ENCODE measurements at places on chromosomes 6 and 20.

DNA sequence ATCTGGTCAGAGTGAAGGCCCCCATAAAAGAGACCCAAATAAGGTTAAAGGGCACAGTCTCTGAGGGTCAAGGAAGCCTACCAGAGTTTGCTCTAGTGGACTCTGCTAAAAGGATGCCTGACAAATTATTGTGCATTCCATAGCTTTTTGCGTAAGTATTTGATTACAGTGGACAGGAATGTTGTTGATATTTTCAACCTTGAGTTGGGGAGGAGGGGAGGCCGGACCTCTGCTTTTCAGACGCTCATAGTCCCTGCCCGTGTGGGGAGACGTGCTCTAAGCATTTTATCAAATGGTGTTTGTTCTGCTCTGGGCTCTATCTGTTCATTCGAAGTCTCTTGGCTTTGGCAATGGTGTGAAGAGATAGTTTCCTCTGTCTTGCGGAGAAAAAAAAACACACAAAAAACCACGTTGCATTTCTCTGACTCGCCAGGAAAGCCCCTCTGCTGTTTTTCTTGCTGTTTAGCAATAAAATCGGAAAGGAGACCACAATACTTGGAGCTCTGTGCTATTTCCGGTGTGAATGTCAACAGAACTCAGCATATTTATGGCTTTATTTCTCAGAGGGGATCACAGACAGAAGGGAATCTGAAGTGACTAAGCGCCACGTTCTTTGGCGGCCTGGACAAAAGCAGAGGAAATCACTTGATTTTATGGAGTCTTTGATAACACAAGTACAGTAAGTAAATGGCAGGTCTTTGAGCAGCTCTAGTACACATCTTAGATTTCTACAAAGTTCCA is 159.8 kb downstream of the ZFP64 start:
- no peak for DNase-seq

GRCh38 chr6:132478266-132478665 is 34.6 kb downstream of the STX7 start:
- no peak for DNase-seq

GRCh38 chr6:74248966-74249365 is 553.0 kb downstream of the CD109 start:
- no peak for DNase-seq

DNA sequence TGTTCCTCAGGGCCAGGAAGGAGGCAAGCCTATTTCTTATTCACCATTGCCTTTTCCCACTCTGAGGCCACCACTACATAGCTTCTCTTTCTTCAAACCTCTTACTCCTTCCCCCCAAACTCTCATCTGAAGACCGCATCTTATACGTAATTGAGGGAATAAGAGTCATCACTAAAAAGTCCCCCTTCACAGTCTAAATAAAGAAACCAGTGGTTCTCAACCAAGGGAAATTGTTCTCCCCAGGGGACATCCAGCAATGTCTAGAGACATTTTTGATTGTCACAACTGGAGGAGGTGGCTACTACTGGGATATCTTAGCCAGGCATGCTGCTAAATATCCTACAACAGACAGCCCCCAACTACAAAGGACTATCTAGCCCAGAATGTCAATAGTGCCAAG is 327.6 kb upstream of the CNR1 start:
- no peak for DNase-seq

DNA sequence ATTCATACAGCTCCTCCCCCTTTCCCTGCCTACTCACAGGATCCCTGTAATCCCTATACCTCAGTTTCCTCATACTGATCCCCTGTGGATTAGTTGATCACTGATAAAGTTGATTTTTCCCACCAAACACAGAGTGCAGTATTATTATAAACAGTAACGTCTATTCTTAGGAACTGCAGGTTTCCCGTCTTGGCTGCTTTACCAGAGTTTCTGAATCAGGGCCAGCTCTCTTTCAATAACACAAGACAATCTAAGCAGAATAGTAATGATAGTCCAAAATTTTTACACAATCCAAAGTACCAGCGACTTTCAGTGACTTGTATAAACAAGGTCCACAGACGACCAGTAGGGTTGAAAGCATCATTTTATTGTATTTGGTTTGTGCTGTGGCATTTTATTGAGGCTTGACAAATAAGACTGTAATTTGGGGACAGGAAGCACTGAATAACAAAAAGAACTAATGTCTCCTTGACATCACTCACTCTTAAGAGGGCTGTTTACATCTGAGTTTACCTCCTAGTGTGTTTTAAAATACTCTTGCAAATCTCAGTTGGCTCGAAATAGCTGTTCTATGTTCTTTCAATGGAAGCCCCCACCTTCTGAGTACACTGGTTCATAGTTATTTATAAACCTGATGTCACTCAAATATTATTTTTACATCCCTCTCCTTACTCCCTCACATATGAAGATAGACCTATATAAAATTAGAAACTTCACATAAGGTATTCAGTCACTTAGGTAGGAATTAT is 6.1 kb upstream of the JARID2 start:
- no peak for DNase-seq

DNA sequence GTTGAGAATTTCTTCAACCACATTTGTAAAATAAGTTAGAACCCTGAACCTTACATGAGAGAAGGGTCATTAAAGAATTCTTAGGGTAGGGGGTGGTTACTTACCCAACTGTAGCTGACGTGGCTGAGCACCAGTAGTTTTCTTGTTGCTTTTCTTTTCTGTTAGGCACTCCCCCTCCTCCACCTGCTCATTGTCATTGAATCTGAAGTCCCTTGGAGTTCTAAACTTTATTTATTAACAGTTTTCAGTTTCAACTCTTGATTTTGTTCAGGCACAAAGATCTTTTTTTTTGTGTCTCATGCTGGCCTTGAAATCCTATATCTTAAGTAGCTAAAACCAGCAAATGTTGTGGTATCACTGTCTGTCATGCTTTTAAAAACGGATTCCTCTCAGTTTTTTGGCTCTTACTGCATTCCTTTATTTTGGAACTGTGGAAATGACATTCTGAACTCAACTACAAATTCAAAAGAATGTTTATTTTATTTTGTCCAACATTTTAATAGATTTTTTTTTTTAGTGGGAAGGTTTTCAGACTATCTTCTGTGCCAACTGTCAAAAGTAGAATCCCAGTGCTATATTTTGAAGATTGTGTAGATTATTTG is 465.2 kb downstream of the PHF3 start:
- no peak for DNase-seq

GRCh38 chr6:168415098-168415992 is 25.6 kb upstream of the SMOC2 start:
- no peak for DNase-seq

DNA sequence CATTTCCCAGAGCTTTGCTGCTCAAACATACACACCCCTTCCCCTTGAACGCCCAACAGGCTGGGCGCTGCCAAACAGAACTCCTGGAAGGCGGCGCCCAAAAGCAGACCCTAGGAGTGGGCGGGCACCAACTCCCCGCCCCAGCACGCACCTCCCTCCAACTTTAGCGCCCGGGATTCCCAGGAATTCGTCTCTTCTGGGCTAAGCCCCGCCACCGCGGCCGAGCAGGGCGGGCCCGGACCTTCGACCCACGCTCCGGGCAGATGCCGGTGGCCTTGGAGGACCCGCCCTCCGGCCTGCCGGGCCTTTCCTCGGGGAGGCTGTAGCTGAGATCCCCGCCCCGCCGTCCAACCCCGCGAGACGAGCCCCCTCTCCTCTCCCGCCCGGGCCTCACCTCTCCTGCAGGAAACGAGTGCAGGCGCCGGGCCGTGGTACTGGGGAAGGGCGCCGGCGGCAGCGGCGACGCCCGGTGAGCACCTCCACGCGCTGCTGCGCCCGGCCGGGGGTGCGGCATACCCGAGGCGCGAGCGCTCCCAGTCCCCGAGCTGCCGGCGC is 659 bp downstream of the MCUR1 start:
- DNase-seq, result no peak

- DNase-seq, result no peak
Measured at GRCh38 chr6:129906515-129907077, 45.5 kb upstream of the TMEM244 start.

- DNase-seq, result no peak
Measured at GRCh38 chr6:50717734-50718457, 4.6 kb downstream of the TFAP2D start.

GRCh38 chr20:45301824-45302271 is 4.8 kb upstream of the RBPJL start:
- DNase-seq, result no peak

DNA sequence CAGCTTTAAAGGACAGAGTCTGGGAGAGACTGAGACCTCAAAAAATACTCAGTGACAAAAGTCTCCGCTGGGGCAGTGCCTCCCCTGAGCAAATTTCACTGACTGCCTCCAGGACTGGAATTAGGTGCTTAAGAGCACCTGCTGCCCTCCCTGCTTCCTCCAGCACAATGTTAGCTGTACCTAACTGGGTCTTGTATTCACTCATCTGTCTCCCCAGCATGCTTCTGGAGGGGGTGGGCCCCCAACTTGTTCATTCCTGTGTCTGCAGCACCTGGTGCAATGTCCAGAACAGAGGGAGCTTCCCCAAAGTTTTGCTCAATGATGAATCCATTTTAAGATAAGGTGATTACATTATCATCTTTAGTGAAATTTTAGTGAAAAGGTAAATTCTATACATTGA is 650.7 kb downstream of the KIF16B start:
- DNase-seq, result no peak

DNA sequence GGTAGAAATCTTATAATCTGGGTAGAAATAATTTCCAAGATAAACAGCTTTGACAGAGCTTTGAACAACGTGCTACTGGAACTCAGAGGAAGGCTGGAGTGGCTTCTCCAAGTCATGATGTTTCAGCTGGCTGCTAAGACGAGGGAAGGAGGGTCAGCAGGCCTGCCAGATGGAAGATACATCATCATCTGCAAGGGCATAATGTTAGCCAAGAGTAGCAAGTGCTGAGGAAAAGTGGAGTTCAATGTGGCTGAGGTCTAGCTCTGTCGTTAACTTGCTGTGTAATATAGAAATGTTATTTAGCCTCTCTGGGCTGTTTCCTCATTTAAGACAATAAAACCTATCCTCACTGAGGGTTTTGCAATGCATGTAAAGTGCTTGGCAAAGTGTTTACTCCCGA is 35.1 kb downstream of the RGS17 start:
- DNase-seq, result no peak

DNA sequence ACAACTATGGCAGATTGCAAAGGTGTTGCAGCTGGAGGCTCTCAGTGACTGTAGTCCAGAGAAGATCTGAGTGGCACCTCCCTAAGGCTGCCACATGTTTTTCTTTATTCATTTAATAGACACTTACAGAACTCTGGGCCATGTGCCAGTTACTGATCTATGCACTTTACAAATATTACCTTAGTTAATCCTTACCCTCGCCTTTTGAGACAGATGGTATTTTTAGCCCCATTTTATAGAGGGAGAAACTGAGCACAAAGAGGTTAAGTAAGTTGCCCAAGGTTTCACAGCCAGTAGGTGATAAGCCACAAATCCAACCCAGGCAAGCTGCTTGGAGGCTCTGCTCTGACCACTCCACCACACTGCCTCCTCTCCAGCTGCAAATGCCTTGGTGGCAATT is 6.5 kb upstream of the SCRT2 start:
- DNase-seq, result no peak

DNA sequence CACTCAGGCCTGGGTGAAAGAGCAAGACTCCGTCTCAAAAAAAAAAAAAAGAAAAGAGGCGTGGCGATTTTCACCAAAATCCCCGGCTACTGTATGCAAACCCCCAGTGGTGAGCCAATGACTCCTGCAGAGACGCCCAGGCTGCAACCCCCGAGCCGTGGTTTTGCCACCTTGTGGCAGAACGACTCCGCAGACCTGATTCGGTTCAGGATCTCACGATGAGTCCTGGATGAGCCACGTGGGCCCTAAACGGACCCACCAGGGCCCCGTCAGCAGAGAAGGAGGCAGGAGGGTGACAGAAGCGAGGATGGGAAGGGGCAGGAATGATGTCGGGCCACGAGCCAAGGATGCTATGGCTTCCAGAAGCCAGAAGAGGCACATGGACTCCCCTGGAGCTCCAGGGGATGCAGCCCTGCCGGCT is 42.5 kb downstream of the SLC2A4RG start:
- no peak for DNase-seq

DNA sequence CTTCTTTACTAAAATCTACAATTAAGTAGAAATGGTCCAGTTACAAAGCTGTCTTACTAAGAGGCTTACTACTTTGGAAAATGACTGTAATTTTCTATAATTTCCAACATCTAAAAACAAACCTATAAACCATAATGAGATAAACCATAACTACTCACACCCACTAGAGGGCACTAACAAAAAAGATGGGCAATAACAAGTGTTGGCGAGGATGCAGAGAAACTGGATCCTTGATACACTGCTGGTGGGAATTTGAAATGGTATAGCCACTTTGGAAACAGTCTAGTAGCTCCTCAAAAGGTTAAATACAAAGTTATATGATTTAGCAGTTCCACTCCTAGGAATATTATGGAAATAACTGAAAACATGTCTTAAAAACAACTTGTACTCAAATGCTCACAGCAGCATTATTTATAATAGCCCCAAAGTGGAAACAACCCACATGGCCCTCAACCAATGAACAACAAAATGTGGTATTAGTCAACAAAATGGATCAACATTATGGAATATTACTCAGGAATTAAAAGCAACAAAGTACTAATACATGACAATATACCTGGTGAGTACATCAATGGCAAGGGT is 50.6 kb downstream of the GJA10 start:
- no peak for DNase-seq

DNA sequence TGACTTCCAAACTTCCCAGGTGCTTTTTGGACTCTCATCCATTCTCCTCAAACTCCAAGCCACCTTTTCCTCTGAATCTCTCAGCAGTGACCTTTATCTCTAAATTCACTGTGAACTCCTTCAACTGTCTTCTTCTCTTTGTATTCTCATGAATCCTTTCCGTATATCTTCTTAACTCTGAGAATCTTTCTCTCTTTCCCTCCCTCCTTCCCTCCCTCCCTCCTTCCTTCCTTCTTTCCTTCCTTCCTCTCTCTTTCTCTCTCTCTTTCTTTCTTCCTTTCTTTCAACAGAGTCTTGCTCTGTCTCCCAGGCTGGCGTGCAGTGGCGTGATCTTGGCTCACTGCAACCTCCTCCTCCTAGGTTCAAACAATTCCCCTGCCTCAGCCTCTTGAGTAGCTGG is 4.3 kb upstream of the PRELID3B start:
- DNase-seq, result no peak

- no peak for DNase-seq
Measured at GRCh38 chr6:37717836-37718251, 20.2 kb upstream of the MDGA1 start.

DNA sequence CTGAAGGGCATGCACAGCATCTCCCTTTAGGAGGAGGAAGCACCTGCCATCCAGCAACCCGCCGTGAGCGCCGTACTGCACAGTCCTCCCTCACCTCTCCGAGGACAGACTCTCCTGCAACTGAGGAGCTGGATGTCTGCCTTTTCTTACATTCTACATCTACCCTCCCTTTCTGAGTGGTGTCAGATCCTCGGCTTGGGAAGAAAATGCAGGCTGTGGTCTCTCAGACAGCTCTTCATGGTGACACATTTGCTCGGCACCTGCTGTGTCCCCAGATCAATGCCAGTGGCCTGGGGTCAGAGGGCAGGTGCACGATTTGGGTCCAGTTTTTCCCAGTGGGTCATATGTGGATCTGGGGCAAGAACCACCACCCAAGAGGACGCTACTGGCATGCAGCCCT is 40.1 kb upstream of the BHLHE23 start:
- DNase-seq, result no peak
